ENCODE measurements at places on chromosomes 5 and 9.

DNA sequence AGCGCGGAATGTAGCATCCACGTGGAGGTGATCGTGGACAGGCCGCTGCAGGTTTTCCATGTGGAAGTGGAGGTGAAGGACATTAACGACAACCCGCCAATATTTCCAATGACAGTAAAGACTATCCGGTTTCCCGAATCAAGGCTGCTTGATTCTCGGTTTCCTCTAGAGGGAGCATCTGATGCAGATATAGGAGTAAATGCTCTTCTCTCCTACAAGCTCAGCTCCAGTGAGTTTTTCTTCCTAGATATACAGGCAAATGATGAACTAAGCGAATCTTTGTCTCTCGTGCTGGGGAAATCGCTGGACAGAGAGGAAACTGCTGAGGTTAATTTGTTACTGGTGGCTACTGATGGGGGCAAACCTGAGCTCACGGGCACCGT lies 598 bp downstream of the PCDHA2 start:
- no peak for DNase-seq

DNA sequence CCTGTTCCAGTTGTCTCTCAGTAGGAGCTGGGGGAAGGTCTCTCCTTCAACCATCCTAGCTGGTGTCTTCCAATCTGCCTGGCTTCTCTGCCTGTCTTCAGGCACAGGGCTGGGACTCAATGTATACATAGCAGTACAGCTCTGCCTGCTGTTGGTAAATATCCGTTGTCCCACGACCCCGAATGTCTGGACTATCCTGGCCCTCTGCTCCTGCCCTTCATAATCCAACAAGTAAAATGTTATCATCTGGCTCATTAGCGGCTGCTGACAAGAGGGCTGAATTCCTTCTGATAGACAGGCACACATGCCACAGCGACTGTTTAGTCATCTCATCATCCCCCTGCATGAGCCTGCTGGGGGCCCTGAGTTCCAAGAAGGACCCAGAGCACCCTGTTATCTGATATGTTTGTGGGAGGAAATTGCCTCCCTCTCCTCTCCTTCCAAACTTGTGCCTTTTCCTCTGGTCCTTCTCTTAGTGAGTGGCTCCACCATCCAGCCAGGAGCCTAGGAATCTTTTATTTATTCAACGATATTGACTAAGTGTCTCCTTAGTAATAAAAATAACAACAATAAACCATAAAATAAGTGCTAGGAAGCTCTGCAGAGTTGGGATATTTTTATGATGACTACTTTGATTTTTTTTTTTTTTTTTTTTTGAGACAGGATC lies 29.5 kb upstream of the TGFBR1 start:
- no peak for DNase-seq

DNA sequence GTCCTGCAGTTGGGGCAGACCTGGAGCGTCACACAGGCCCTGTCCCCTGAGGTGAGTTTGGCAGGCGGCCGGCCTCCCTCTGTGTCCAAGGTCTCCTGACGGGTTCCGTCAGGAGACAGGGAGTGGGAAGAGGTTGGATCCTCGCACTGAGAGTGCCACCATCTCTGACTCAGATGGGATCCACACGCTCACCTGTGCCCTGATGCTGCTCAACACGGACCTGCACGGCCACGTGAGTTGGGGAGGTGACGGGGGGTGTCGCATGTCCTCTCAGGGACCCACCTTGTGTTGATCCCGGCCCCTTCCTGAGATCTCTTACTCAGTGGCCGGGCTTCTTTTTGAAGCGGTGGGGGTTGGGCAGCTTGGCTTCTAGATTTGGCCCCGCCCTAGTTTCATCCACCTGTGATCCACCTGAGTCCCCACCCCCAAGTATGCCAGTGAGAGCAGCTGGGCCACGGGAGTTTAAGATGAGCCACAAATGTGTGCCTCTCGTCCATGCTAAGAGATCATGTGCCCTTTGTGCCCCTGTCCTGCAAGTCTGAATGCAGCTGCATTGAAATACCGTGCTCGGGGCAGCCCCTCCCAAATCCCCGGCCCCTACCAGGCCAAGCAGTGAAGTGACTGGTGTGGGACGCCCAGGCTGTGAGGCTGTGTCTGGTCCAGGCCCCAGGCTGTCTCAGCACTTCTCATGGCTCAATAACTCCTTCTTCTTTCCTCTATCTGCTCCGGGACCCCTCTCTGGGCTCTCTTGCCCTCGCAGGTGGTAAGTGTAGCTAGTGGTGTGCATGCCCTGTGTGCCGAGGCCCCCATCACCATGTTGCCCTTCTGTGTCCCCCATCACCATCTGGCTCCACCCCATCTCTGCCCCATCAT lies 27.2 kb downstream of the PSD2 start:
- no peak for DNase-seq

DNA sequence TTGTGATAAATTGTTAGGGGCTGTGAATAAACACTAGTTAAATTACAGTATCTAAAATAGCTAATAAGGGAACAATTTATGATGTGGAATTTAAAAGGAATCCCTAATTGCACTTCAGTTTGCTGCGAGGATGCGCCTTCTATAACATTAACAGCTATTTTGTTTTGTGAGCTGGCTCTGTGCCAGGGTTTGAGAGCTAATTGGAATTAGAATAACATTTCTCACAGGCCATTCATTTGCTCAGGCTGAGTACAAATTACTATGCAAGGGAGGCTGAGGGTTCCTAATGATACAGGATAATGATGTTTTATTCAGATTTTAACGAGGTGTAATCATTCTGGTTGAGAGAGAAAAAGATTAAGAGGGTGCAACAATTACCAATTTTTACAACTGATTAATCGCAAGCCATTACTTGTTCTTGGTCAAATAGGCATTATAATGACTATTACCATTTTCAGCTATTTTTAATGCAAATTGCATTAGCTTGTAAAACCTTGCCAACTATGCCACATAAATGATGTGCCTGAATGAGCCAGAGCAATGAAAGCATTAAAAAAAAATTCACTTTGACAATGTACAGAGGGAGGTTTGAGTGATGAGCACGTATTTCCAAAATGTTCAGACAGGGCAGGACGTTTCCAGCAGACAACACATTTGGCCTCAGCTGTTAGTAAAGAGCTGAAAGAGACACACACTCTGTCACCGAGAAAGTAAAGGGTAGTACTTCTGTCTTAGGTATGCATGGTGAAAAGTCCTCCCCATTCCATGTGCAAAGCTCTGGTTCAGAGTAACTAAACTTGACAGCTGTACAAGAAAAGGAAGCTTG lies 576.5 kb downstream of the TLE1 start:
- DNase-seq: no peak

- DNase-seq: no peak
These were observed 18.9 kb downstream of the ADAMTS2 start for GRCh38 chr5:179326122-179326927.

GRCh38 chr9:130142641-130143040 lies 29.6 kb upstream of the NCS1 start:
- DNase-seq: no peak

- DNase-seq: no peak
These were observed 83.7 kb downstream of the SH3TC2 start for GRCh38 chr5:148979083-148979723.

DNA sequence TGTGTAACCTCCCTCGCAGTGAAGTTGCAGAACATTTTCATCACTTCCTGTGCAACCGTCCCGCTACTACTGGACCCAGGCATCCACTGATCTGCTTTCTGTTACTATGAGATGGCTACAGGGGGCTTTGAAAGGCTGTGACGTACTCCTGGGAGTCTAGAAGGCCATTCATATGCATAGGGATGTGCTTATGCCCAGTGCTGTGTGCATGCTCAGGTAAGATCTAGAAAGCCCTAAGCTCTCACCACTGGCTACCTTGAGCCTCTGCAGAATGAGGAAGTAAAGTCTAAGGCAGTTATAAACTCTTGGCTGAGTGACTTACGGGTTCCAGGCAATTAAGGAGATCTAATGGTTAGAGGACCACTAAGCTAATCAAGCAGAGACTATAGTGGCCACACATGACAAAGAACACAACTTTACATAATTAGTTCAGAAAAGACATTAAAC lies 11.8 kb downstream of the HNRNPAB start:
- no peak for DNase-seq

- no peak for DNase-seq
These were observed 93.7 kb upstream of the GDNF start for GRCh38 chr5:37933576-37933975.

DNA sequence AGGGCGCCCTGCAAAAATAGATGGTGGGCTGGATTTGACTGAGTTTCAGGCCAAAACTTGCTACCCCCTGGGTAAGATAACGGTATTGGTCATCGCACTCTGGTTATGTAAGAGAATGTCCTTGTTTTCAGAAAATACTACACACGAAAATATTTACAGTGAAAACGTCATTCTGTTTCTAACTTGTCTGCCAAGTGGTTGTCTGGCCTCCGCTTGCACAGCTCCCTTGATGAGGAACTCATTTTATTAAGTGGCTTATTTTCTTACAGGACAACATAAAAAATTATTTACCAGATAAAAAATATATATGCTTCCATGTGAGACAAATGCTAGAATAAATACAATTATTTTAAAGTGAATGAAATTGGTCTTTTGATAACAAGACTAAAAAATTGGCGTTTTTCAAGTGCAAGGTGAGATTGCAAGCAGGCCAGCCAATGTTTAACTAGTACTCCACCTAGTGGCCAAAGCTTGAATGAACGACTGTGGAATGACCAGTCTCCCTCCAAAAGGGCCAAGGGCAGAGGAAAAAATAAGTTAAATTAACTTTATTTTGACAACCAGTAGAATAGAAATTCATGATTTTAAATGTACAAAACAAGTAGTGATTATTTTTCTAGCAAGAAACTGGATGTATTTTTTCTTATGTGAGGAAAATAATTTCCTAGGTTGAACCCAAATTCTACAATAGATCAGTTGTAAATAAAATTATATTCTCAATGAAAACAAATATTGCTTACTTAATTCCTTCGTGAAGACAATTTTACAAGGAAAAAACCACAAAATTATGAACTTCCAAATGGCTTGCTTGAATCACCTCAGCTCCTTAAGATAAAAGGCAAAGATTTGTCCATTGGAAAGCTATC lies 93.2 kb downstream of the ZFAND5 start:
- DNase-seq: no peak

GRCh38 chr9:16509997-16510396 lies 360.5 kb downstream of the BNC2 start:
- DNase-seq: no peak

DNA sequence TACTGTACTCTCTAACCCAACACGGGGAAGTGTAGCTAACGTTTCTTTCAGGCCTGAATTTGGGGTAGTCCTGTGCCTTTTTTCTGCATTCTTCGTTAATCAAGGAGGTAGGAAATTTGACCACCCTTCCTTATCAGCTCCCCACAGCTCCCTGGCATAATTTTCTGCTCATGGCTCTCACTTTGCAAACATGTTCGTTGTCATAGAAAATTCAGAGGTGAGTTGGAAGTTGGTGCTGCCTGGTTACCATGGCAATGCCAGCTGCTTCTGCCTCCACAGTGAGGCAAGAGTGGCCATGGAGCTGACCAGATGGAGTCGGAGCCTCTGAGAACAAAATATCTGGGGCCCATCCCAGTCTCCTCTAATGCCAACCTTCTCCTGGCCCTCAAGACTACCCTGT lies 116.6 kb upstream of the BOD1 start:
- DNase-seq: no peak

Data from stimulated activated CD8-positive, alpha-beta memory T cell treated with anti-CD3 and anti-CD28 coated beads, Interleukin-4, amount 100 ng/mL, for 1 hour (primary cell).